ENCODE measurements at places on chromosomes 5 and 9.

DNA sequence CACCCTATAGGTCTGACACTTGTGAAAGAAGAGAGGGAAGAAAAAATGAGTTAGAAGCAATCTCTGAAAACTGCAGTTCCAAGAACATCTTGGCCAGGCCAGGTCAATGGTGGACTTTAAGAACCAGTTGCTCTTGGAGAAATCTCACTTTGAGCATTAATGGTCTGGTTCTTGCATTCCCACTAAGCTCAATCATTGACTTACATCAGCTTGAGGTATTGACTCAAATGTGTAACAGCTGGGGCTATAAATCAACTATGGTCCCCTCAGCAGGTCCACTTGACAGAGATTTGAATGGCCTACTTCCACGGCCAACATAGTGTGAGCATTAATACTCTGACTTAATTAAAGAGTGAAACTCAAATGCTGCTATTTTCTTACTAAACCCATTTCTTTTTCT, 357.8 kb upstream of the RGMB start:
- DNase-seq, result no peak

DNA sequence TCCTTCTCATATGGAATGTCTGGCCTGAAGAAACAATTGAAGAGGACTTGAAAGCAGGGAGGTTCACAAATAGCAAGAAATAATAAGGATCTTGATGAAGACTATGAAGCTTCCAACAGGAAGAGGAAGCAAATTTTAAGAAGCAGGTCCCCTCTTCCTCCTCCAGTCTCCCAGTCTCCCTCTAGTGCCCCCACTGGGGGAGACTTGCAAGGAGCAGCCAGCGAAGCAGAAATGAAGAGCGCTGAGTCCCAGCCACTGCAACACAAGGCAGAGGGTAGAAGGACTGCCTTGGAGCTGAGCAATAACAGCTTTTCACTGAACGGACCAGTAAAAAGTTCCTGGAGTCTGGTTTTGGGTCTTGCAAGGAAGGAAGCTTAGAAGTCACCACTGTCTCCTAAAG, 32.6 kb upstream of the ACO1 start:
- DNase-seq, result peak; percentile 5

DNA sequence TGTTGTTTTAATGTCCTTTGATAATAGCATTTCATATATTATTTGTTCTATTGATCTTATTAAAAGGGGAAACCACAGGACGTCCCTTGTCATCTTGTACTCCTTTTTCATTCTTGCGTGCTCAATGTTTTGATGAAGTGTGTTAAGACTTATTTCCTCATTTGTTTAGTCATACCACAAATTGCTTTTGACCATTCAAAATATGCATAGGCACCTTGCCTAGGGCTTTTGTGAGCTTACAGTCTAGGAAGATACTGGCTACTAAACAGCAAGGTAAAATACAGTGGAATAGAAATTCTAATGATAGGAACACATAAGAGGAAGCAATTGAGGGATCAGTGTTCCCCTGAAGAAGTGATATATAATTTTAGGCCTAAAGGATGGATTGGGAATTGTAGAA, 190.3 kb downstream of the WDR70 start:
- no peak for DNase-seq

DNA sequence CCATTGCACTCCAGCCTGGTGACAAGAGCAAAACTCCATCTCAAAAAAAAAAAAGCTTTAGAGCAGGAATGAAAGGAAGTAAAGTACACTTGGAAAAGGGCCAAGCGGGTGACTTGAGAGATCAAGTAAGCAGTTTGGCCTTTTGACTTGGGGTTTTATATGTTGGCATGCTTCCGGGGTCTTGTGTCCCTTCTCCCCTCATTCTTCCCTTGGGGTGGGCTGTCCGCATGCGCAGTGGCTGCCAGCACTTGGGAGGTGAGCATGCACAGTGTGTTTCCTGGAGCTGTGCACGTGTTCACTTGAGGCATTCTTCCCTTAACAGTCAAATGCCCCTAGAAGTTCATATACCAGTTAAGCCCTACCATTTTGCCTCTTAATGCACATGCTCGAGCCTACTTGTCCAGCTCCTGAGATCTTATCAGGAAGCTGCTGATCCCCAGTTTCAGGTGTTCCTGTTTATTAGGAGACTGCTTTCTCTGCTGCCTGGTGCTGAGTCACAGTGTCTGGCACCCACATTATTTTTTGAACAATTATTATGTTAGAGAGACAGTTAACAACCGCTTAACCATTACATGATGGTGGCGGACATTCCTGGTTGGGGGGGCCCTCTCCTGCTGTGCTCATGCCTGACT, 32.6 kb upstream of the PRRC2B start:
- peak; percentile 62 for DNase-seq

DNA sequence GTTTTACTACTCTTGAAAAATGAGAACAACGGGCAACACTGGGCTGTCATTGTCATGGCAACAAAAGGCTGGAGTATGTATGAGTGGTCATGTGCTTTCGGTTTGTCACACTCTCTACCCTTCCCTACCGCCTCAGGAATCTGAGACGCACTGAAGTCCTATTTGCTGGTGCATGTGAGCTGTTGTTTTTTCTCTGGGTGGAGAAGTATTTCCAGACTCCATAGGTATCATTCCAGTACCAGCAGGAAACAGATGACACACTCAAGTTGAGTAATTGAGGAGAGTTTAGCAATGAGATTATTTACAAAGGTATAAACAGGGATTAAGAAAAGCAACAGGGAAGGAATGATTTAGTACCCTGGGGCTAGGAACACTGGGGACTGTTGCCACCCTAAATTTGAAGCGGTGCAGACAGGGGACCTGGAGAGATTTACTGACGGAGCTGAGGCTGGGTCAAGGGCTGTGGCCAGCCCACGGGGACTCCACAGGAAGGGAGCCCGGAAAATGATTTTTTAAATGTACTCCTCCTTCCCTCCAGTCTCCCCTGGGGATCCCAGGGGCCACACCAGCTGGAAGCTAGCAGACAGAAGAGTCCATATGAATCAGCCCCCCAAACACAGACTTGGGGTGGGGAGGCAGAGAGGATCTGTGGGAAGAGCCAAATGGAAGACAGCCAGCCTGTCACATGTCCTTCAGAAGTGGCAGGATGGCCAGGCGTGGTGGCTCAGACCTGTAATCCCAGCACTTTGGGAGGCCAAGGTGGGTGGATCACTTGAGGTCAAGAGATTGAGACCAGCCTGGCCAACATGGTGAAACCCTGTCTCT, 13.2 kb upstream of the ZBTB43 start:
- no peak for DNase-seq

- DNase-seq, result no peak
Observed at GRCh38 chr5:126675338-126675737, 74.6 kb downstream of the PHAX start.

- no peak for DNase-seq
Observed at GRCh38 chr9:111375062-111375461, 45.0 kb upstream of the OR2K2 start.

DNA sequence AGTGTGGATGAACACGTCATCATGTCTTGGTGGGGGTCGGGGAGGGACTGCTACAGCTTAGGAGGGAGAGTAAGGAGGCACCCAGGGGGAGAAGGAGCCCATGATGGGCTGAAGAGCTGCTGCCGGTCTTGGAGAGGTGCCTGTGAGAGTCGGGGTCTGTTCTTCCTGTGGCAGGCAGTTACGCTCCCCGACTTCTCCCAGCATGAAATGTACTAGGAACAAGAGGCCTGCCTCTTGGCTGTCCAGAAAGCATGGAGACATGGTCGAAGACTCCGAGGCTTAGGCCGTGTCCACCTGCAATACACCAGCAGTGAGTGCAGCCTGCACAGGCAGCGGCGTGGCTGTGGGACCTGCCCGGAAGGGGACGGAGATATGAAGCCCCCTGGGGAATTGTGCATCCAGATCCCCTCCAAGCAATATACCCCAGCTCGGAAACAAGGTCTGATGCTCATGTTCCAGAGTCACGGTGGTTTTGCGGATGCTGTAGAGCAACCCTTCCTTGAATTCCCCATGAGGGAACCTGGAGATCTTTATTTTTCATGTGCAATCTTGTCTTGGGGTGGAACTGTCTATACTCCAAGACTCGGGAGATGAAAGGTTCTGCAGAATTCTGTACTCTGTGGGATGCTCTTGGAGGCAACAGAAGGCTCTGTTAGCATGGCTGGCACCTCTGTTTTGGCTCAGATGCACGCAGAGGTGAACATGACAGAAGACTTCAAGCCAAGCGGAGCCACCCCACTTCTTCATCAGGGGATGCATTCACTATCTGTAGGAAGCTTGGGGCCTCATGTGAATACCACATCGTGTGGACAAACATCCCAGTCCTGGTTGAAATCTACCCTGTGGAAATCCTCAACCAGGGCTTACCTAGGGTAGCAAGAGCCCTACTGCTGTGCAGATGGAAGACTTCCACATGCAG, 374.9 kb upstream of the IRX4 start:
- no peak for DNase-seq

GRCh38 chr9:79980432-79980831, 408.7 kb downstream of the TLE4 start:
- no peak for DNase-seq
